ENCODE measurements at places on chromosomes 1 and 21.

- DNase-seq, result peak; percentile 42
These were observed 1.9 kb upstream of the TUT4 start for GRCh38 chr1:52554756-52555155.

DNA sequence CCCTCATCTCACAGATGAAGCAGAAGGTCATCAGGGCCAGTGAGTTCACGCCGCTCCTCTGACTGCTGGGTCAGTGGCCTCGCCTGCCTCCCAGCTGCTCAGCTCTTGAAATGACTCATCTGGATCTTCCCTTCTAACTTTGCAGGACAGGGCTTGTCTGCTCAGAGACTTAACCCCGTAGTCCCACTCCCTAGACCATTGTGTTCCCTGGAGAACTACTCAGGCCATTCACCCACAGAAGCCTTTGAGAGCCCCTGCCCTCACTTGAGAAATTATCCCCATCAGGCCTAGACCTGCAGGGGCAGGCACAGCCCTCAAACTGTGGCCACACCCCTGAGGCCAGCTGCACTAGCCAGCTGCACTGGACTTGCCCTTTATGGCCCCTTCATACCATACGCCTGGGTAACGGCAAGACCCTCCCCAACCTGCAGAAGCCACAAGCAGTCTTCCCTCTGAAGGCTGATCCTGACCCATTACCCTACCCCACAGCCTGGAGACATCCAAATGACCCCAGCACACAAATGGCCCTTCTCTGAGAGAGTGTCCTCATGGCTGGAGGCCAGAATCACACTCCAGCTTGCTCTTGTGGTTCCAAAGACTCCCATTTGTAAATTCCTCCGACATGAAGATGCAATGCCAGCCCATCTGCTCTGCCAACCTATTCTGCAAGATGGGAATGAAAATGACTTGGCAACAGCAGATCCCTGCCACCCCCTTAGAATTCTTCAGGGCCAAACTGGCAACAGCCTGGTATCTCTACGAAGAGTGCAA, 33.2 kb downstream of the RCSD1 start:
- DNase-seq, result no peak

DNA sequence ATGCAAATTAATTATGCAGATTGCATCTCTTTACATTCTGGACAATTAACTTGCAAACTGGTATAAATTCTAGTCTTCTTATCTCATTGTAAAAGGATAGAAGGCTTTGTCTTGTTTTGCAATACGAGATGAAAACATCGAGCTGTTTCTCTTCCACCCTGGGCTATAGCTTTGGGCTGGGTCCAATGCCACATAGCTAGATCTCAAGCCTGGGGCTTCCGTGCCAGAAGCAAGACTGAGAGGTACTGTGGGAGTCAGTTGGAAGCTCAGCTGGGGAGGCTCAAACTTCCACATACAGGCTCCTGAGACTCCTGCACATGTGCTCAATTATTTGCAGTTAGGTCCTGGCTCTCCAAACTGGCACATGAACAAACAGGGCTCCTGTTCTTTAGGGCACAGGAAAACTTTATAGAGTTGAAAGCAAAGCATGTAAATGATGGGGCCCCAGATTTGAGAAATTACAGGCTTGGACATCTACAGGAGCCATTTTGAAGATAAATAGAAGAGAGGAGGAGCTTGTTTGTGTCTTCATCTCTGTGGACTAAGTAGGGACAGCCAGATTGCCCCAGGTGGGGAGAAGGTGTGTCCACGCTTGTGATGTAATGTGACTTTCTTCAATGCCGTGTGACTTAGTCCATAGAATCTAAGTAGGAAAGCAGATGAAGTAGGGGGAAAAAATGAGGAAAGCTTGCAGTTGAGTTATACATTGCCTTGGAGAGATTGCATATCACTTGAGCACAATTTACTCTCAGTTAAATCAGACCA, 65.9 kb upstream of the SIPA1L2 start:
- DNase-seq, result no peak

- DNase-seq, result peak; percentile 72
These were observed 133.4 kb upstream of the FGGY start for GRCh38 chr1:59163268-59164092.

DNA sequence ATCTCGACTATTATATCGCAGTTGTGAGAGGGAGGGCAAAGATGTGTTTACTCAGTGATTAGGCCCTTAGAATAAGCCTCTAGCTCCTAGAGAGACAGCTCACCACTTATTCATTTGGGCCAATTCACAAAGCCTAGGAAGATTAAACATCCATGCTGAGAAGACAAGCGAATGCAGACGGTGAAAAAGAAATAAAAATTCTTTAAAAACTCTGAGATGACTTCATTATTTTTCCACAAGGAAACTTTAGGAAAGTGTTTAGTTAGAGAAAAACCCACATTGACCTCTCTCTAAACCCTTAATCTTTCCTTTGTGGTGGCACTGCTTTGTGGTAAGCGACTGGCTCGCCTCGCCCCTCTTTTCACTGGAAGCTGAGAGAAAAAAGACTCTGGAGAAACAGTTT, 146.8 kb upstream of the DMRTA2 start:
- peak; percentile 13 for DNase-seq

- DNase-seq, result no peak
These were observed 40.2 kb upstream of the DMRTB1 start for GRCh38 chr1:53419034-53419433.

DNA sequence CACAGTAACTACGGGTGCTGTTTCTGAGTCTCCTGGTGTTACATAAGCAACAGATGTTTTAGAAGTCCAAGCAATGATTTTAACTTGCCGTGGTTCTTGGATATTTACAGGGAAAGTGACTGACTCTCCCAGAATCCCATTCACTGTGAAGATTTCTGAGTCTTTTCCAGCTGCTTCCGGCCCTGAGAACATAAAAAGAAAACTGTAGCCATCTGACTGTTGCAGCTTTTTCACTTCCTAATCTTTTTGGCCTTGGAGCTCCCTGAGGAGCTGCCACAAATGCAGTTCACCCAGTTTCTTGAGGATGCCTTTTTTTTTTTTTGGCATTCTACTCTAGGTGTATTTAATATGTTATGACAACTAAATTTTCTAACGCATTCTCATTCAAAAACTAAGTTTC, 13.7 kb downstream of the CD84 start:
- no peak for DNase-seq

GRCh38 chr1:193308438-193308837, 122.0 kb upstream of the B3GALT2 start:
- peak; percentile 35 for DNase-seq

DNA sequence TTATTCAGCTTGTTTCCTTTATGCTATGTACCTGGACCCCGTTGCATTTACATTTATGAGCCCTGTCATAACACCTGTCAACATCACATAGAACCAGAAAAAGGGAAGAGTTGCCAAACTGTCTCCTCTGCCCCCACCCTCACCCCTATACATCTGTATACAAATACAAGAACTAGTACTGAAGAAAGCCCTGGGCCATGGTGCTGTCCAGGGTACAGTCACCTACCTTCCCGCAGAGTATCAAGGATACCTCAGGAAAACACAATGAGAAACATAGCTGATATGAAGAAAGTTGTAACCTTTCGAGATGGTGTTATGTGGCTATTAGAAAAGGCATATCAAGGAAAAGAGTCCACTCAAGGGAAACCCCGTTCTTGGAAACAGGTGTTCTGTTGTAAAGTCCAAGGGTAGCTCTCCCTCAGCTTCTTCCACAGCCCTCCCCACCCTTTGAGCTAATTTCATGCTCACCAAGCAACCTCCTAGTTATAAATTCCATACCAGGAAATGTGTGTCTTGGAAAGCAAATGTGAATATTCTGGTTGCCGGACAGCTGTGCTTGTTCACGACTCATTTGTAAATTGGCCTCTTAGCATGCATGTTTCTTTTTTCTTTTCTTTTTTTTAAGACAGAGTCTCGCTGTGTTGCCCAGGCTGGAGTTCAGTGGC, 16.7 kb upstream of the AVPR1B start:
- DNase-seq, result no peak

DNA sequence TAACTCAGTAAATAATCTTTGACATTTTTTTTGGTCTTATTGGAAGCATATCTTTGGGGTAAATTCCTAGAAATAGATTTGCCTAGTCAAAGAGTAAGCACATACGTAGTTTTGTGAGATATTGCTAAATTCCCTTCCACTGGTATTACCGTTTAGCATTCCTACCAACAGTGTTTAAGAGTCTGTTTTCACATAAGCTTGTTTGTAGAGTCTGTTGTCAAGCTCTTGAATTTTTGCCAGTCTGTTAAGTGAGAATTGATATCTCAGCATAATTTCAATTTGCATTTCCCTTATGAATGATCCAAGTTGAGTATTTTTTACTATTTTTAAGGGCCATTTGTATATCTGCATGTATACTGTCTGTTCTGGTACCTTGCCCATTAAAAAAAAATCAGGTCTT, 37.0 kb upstream of the MPC2 start:
- no peak for DNase-seq

- no peak for DNase-seq
These were observed 144.6 kb downstream of the CLIC6 start for GRCh38 chr21:34813266-34813894.

DNA sequence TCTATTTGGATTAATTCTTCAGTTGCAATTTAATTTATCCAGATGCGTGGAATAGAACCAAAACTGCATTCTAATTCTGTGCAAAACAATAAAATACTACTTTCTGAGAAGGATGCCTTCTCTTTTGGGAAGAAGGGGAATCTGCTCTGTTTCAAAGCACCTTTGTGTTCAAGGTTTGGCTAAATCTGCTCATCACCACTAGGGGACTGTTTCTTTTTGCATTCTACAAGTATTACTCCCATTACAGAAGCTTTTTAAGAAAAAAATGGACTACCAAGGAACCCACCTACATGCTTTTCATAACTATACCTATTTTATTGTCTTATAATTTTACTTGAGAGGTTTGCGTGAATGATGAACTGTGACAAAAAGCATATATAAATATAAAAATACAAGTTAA, 18.2 kb downstream of the MRPS6 start:
- no peak for DNase-seq

- no peak for DNase-seq
These were observed 98.2 kb downstream of the PCBP3 start for GRCh38 chr21:45741691-45742090.

DNA sequence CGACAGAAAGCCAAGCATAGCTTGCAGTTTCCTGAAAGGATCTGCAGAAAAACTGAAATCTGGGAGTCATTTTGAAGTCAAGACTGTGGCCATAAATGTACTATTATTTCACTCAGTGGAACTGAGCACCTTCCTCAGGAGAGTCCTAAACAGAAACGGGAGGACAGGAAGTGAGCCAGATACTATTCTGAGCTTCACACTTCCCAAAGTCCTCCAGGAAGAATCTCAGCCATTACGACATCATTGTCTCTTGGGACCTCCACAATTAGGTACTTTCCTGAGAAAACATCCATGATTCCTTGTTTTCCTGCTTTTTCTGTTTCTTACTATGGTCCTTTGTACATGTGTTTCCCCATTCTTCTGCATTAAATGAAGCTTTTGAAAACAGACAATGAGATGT, 299.2 kb upstream of the USP25 start:
- no peak for DNase-seq

GRCh38 chr1:154998201-154998780, 4.3 kb upstream of the ZBTB7B start:
- DNase-seq, result no peak

DNA sequence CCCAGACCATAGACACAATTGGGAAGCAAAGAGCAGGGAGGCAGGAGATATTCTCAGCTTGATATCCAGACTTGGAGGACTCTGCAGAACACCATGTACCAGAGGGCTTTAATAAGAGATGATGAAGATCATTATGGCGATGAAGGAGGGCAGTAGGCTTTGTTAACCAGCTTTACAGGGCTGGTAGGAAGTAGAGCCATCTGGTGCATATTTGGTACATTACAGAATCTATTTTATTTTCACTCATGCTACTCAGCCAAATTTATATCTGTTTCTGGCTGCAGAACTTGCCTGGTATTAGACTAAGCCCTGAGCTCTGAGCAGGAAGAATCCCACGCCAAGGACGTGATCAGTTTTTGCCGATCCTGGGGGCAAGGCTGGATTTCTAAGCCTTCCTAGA, 61.8 kb upstream of the SYT6 start:
- DNase-seq, result no peak

DNA sequence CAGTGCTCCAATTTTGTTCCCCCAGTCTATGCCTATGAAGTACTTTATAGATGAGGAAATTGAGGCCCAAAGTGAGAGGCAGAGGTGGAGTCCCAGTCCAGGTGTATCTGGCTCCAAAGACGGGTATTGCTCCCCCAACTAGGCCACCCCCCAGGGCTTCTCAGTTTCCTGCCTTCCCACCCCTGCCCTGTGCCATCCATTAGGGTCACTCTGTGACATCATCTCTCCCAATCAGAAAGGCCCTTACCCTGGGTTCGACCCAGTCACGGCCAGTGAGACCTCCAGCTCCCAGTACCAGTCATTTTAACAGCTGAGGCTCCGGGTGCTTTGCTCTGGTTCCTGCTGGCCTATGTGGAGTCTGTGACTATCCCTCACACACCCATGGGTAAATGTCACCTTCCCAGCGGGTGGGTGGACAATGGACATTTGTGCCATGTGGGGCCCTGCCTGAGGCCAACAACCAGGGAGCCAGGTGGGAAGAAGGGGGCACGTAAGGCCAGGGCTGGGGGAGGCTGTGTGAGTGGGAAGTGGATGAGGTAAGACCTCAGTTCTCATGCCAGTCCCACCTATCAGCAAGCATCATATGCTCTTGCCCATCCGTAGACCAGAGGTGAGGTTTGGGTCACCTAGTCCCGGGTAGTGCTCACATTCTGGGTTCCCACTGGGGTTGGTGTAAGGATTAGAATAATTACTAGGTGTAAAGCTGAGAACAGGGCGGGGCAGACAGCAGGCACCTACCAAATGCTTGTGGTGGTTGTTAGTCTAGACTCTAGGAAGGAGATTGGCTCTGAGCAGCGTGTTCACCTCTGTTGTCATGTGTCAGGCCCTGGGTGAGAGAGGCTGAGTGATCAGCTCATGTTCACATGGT, 685.9 kb downstream of the MATN1 start:
- no peak for DNase-seq

GRCh38 chr1:228416217-228416933, at the start of gene TRIM17:
TSS of gene TRIM17 (minus strand) at chr1:228416861. CDS start at chr1:228415072, 1,789 bp downstream.
- no peak for DNase-seq

- DNase-seq, result peak; percentile 12
These were observed 838.2 kb upstream of the RGS18 start for GRCh38 chr1:191320062-191320461.

- no peak for DNase-seq
These were observed 18.7 kb downstream of the MTF1 start for GRCh38 chr1:37840711-37841110.

DNA sequence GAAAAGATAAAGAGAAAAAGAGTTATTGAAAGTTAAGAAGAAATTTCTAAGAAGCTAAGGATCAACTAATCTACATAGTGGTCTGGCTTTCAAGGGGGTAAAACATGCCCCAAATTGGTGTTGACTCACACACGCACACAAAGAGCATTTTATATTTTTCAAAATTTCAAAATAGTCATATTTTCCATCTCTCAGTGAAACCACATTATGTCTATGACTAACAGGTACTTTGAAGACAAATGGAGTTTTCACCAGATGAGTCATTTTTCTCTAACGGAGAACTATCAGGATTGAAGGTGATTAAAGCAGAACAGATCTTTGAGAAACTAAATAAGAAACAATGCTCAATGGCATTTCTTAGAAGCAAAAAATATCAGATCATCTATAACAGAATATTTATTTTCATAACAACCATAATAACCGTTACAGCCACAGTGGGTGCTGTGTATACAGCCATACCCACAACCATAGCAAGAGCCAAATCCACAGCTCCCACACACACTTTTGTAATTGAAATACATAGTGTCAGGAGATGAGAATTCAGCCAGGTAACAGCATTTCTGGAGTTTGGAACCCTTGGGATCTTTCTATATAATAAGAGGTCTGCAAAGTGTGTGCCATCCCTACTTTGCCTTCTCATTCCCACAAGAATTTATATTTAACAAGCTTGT, at the start of gene KRTAP21-3:
TSS of gene KRTAP21-3 (minus strand) at position 539 of the 671 bp plus-strand sequence. CDS start at position 521, 18 bp downstream.
- no peak for DNase-seq

All from NCI-H2081 (cell line).